ENCODE measurements at places on chromosomes 7 and 10.

DNA sequence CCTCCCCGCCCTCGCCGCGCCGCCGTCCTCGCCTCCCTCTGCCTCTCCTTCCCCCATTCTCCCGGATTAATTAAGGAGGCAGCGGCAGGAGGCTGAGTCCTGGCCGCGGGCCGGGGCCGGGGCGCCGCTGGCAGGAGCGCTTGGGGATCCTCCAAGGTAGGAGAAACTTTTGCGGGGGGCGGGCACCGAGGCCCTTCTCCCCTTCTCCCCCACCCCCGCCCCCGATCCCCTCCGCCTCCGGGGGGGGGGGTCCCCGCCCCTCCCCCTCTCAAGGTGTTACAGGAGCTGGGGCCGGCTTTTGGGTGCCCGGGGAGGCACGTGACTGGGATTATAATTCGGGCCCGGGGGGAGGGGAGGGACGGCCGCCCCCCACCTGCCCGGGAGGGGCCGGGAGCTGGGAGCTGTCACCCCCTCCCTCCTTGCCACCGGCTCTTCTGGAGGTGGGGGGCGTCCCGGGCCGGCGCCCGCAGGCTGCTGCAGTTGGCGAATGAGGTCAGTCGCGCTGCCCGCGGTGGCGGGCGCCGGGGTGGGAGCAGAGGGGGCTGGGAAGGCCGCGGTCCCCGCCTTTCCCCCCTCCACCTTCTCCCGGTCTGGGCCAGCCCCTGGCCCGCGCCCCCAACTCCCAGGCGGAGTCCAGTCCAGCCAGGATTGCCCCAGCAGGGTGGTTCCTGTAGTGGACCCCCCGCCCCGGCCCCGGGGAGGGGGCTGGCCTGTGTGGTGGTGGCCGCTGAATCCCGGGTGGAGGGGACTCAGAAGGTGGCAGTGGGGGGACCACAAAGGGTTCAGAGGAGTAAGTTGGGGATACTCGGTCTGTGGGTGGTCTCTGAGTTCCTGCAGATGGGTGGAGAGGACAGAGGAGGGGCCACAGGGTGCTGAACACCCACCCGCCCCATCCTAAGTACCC lies 567 bp downstream of the GTF2IRD1 start:
- no peak for DNase-seq

- no peak for DNase-seq
These were observed 145.0 kb upstream of the ZNF32 start for GRCh38 chr10:43793704-43794103.

- DNase-seq, result no peak
These were observed 17.5 kb upstream of the C10orf71 start for GRCh38 chr10:49281461-49281860.

GRCh38 chr7:80971225-80971624 lies 52.4 kb upstream of the SEMA3C start:
- DNase-seq, result no peak

- no peak for DNase-seq
These were observed 67.1 kb downstream of the AOAH start for GRCh38 chr7:36657036-36657660.

- DNase-seq, result no peak
These were observed 28.7 kb downstream of the MGMT start for GRCh38 chr10:129495698-129496097.

GRCh38 chr10:83753490-83753889 lies 385.8 kb upstream of the GHITM start:
- DNase-seq, result no peak

DNA sequence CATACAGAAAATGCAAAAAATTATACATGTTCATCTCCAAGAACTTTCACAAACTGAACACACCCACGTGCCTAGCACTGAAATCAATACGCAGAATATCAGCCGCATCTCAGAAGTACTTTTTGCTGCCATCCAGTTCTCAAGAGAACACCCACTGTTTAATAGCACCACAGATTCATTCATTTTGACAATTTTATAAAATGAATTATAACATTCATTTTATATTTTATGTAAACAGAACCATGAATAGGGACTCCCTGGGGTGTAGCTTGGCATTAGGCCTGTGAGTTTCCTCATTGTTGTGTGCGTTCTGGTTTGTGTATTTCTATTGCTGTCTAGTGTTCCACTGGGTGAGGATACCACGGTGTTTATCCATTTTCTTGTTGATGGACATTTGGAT lies 77.3 kb upstream of the PIP4K2A start:
- no peak for DNase-seq

DNA sequence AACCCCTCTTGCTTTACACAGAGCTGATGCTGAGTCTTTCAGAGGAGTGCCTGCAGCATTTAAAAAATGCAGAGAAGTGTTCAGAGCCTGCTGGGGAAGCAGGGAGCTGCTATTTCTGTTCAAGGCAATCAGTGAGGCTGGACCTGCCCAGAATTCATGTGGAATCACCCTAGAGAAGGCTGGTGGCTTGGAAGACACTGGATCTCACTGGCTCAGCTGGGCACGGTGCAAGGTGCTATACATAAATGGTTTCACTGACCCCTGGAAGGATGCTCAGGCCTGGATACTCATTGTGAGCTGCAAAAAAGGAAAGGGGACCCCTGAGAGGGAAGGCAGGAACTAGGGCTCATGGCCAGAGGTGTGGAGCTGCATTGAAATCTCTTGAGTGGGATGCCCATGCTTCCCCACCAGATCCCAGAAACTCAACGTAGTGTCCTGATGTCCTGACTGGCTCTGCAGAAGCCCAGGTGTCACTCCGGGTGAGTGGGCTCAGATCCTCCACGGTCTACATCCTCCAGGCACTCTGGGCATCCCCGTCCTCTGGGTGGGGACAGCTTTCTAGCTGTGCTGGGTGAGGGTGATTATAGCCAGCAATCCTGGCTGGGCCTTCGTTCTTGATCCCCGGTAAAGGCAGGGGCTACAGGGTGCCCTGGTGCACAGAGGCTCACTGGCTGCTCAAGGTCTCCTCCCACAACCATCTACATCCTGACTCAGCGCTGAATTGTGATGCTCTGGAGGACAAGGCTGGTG lies 77.2 kb upstream of the TNS3 start:
- no peak for DNase-seq

DNA sequence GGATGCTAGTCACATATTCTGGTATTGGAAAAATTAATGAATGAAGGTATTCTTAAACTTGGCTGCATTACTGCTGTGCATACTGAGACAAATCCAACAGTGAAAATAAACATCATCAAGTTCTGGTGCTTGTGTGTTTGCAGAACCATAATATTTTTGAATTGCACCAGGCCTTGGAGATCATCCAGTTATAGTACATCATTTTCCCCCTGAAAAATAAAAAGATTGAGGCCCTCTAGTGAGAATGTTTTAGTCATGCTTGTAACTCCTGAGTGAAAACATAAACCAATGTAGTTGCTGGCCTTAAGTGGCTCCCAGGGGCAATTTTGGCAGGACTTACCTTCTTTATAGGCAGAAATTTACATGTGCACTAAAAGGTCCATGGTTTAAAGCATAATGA lies 218.8 kb upstream of the TMEM229A start:
- no peak for DNase-seq

GRCh38 chr7:31646942-31647341 lies 40.1 kb upstream of the PPP1R17 start:
- no peak for DNase-seq

- DNase-seq, result no peak
These were observed 75.7 kb downstream of the IGF2BP3 start for GRCh38 chr7:23394488-23395171.

DNA sequence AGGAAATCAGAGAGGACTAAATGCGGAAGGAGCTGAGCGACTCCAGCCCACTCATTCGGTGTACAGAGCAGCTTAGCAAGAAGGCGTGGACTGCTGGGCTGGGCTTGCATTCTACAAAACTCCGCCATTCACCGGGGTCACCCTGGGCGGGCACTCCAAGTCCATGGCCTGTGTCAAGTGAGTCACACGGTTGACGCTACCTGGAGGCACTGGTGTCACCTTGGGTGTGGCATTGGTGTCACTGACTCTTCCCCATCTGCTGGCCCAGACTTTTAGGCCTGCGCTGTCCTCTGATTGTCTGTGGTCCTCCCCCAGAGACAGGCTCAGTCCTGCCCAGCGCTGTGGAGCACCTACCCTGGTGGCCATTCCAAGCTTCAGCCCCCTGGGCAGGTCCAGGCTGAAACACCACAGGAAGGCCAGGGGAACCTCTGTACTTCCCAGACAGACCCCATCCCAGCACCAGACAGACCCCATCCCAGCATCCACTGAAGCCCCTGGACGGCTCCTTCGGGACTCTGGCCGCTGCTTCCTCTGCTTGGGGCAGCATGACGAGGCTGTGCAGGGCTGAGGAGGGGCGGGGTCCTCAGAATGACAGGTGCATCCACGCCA lies 30.6 kb upstream of the CNPY1 start:
- no peak for DNase-seq

- DNase-seq, result no peak
These were observed 33.9 kb downstream of the SGPL1 start for GRCh38 chr10:70849582-70850016.

DNA sequence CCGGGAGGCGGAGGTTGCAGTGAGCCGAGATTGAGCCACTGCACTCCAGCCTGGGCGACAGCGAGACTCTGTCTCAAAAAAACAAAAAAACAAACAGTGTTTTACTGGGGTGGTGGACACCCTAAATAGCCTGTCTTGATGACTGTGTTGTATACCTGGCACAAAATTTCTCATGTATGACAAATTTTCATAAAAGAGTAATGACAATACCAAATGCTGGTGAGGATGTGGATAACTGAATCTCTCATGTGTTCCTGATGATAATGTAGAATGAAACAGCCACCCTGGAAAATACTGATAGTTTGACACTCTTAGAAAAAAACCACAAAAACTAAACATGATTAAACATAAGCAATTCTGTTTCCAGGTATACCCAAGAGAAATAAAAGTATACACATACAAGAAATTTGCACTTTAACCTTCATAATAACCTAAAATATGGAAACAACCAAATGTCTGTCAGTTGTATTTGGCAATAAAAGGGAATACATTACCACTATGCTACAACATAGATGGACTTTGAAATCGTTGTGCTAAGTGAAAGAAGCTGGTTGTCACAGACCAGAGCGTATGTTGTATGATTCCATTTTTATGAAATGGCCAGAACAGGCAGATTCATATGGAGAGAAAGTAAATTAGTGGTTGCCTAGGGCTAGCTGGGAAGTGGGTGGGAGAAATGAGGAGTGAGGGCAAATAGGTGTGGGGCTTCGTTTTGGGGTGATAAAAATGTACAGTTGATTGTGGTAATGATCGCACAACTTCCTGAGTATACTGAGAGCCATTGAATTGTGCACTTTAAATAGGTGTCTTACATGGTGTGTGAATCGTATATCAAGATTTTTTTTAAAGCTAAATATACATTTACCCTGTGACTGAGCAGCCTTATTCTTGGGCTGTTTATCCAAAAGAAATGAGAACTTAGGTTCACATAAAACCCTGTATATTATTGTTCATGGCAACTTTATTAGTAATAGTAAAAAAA lies 12.5 kb downstream of the WDR37 start:
- no peak for DNase-seq

GRCh38 chr7:17408904-17409290 lies 110.4 kb downstream of the AHR start:
- DNase-seq, result no peak

- no peak for DNase-seq
These were observed 4.8 kb downstream of the OR2A25 start for GRCh38 chr7:144074374-144074773.

DNA sequence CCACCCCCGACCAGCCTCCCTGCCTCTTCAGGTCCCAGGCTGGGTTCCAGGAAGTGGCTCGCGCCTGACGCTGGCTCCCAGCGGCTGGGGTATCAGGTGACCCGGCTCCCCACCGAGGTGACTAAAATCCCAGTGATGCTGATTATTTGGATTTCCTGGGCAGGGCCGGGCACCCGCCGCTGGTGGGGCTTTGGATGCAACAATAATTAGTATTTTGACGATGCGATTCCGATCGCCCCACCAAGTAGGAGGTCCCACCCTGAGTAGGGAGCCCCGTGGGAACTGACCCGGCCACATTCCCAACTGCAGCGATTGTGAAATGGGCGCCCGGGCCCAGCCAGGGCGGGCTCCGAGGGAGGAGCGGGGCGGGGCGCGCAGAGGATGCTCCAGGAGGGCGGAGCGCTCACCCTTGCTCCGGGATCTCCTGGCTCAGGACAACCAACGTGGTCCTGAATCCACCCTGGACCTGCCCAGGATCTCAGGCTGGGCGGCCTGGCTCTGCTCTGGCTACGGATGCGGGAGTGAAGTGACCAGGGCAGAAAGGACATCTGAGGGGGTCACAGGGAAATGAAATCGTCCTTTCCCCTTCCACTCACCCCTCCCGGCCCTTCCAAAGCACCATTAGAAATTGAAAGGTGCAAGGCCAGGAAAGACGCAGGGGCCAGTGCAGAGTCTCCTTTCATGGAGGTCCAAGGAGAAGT lies 32.6 kb downstream of the DUSP5 start:
- no peak for DNase-seq

DNA sequence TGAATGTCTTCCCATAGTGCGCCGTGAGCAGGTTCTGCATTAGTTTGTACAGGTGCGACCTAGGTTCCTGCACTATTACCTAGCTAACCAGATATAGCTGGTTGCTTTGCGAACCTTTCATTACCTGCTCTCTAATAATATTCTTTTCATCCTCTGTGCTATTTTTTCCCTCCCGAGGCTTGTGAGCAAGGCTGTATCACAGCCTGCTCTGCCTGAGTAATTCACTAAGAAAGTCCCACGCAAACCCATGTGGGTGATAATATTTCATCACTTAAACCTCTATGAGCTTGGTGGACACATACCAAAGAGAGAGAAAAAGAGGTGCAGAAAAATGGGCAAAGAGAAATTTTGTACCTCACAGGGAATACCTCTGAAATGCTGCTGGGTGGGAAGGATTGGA lies 8.4 kb downstream of the INHBA start:
- no peak for DNase-seq

- DNase-seq, result no peak
These were observed 54.8 kb upstream of the RAB11FIP2 start for GRCh38 chr10:118101501-118101900.

DNA sequence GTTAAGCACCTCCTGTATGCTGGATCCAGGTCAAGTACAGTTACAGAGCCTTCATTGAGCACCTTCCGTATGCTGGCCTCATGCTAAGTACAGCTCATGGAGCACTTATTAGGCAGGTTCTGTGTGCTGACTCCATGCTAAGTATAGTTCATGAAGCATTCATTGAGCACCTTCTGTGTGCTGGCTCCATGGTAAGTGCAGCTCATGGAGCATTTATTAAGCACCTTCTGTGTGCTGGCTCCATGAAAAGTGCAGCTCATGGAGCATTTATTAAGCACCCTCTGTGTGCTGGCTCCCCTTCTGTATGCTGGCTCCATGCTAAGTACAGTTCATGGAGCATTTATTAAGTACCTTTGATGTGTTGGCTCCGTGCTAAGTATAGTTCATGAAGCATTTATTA lies 30.5 kb downstream of the MMD2 start:
- no peak for DNase-seq

All from stimulated activated CD8-positive, alpha-beta memory T cell treated with anti-CD3 and anti-CD28 coated beads, Interleukin-15, amount 100 ng/mL, for 24 hours (primary cell).